ENCODE measurements at places on chromosomes 6 and 20. TPM values are rescaled to one million over a fixed set of nuclear protein-coding genes. Genes with fewer than 3 reads are reported as not detected.

Gene BTN1A1
- total RNA-seq: 0.74 TPM

DNA sequence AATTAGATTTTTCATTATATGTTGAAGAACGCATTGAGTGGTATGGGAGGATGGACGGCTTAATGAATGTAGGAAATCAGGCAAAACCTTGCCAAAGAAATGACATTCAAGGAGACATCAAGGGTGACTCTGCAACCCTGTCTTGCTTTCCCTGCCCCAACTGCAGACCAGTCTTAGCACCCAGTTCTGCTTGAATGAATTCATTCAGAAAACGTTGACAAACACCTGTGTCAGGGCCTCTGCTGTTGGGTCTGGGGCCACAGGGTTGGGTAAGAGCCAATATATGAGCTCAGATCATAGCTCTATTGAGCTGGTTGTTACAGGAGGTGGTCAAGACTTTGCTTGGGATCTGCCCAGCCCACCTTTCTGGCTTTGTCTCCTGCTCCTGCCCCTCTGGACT lies 7.7 kb upstream of the ASXL1 start:
- no peak for DNase-seq

Gene ADAM33
- not detected for total RNA-seq

DNA sequence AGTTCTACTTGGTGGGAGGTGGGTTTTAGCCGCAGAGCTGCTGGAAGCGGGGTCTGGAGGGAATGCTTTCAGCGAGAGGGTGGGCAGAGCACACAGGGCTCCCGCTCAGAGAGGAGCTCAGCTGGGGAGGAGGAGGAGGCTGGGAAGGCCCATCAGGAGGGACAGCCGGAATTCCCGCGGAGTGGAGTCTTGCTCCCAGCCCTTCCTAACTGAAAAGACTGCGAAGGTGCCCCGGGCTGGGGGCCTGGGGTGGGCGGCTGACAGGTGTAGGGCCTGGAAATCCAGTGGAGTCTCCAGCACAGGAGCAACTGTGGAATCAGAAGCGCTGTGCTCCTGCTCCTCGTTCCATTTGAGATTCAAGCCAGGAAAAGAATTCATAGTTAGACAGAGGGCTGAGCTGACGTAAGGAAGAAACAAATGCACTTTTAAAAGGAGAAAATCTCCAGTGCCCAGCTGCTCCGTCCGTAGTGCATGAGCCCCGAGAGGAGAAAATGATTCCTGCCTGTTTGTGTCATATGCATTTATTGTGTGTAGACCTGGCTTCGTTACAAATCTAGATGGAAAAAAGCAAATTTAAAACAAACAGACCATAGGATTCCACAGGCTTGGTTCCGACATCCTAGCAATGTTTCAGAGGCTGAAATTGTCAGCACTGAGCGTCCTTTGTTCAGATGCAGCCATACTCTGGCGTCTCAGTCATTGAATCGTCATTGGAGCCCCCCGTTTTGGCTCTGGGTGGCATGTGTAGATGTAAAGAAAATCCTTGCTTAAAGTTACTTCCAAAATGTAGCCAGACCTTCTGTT lies 197.7 kb downstream of the SMOC2 start:
- no peak for DNase-seq

DNA sequence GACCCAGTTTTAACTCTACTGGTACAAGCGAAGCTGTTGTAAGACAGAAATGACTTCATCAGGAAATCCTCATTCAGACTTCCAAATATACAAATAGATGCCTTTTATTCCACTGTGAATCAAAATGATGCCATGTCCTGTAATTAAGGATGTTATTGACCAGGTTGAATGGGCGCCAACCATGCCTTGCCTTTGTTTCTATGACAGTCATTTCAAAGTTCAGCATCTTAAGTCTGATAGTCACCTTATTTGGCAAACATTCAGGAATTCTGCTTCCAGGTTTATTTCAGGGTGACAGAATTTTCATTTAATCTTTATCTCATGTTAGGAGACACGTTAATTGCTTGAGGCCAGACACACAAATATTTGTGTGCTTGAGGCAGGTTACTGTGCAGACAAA lies 592.8 kb upstream of the JAG1 start:
- no peak for DNase-seq

GRCh38 chr6:157962601-157963302 lies 18.9 kb upstream of the SYNJ2 start:
- DNase-seq: no peak
